ENCODE measurements at places on chromosomes 6 and 20.

GRCh38 chr20:61587036-61587435 lies 335.0 kb downstream of the CDH4 start:
- DNase-seq, result no peak

DNA sequence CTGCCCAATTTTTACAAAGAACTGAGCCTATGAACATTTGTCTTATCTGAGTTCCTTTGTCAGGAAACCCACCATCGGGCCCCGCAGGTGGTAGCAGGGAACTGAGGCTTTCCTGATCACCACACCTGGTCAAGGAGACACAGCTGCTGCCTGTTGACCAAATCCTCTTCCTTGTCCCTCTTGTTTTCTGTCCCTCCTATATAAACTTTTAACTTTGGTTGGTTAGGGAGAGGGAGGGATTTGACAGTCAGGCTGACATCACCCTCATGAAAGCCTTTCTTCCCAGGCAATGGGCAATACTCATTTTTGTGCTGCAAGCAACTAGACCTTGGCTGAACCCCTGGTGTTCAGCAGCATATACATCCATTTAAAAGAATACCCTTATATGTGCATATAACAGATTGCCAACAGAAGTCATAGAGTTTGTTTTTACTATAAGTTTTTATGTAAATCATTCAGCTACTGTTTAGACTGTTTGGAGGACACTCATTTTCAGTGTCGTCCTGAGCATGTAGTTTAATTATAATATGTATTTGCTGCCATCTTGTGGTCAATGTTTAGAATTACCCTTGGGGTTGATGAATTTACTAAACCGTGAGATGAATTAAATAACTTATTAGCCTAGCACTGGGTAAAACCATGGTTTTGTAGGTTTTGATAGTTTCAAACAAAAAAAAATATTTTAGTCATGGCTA lies 17.0 kb downstream of the CRISP1 start:
- peak; percentile 36 for DNase-seq

DNA sequence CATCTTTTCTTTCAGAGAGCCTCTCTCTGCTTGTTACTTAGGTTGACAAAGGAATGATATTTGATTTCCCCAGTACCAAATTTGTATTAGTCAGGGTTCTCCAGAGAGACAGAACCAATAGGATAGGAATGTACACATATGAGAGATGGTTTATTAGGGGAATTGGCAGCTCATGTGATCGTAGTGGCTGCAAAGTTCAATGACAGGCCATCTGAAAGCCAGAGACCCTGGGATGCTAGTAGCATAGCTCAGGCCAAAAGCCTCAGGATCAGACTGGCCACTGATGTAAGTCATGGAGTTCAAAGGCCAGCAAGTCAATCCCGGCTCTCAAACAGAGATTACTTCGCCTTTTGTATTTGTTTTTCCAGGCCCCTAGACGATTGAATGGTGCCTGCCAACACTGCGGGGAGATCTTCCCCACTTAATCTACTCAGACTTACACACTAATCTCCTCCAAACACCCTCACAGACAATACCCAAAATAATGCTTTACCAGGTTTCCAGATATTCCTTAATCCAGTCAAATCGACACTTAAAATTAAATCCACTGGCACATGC lies 215.5 kb downstream of the ALDH8A1 start:
- no peak for DNase-seq

DNA sequence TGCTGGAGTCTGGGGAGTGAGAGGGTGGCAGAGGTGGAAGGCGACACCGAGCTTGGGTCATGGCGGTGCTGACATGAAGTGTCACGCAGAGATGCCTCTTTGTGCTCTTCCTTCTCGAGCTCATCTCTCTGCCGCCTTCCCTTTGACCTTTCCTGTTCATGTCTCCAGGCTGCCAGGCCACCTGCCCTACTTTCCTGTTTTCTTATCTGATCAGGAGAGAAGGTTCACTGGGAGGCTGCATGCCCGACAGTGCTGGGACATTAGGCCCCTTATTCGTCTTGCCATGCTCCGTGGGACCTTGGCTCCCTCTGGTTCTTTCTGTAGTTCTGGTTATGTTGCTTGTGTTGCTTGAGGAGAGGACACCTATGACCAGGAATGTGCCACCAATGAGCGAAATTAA lies 33.2 kb downstream of the CST8 start:
- no peak for DNase-seq

DNA sequence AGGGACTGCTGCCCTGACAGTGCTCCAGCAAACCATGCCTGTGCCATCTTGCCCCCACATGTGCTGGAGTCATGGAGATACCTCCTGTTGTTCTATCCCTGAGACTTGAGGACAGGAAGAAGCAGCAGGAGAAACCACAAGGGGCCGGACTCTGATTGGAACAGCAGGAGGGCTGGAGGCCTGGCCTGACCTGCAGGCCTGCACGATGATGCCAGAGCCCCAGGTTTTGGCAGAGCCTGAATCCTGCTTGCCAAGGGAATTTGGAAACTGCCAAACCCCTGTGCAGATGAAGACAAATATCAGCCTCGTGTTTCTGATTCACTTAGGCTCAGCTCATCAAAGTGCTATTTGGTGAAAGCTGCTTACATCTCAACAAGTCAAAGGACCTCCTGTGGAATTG lies 177.6 kb downstream of the MAFB start:
- DNase-seq, result no peak

DNA sequence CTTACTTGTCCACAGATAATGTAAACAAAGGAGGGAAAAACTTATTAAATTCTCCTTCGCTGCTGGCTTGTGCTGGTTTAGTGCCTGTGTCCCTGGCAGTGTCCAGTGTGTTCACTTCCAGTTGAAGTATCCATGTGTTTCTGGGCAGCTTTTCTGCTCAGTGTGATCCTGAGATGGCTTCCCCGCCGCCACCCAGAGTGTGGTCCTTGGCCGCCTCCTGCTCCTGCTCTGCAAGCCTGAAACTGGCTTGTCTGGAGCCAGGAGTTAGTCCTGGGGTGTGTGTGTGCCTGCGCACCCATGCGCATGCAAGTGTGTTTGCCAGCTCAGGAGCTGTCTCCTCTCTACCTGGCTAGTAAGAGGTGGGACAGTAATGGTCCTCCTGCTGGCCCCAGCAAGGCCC lies 7.2 kb downstream of the BTBD3 start:
- no peak for DNase-seq

DNA sequence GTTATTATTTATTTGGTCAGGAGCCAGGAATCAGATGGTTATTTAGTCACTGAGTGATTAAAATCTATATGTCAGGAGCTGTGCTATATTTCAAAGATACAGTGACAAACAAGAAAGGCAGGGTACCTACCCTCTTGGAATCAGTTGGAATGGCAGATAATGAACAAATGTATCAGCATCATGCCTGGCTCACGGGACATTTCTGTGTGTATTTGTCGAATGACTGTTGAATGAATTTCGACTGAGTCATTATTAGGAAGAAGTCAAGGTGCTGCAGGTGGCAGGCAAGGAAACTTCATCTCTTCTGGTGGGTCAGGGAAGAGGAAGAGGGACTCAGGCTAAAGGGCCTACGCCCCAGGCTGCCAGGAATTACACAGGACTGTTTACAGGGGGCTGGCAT lies 13.6 kb downstream of the PKIG start:
- no peak for DNase-seq

DNA sequence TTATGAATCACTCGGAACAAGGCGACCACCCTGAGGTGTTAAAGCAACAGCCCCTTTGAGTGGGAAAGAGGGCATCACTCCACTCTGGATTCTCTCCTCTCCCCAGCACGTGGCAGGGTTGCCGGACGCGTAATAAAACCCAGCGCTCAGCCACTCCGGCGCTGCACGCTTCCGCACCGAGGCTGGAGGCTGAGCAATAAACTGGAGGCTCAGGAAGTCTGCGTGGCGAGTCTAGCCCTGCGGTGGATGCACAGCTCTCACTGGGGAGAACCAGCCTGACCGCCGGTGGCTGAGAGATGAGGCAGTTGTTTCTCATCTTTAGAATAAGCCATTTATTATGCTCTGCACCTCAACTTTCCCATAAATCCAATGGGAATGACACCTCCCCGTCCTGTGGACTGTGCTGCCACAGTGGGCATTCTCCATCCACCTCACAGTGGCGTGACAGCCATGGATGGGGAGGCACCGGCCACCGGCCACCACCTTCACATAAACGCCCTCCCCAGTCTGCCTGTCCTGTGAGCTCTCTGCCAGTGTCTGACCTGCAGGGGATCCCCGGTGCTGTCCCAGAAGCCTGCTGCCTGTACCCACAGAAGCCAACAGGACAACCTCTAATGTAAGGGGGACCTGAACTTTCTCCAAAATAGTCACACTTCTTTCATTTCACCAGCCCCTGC lies 64.2 kb upstream of the GGTLC1 start:
- DNase-seq, result no peak

- no peak for DNase-seq
Measured at GRCh38 chr6:82681119-82681714, 317.6 kb downstream of the TPBG start.

- DNase-seq, result no peak
Measured at GRCh38 chr6:1970151-1970561, 275.2 kb downstream of the GMDS start.

DNA sequence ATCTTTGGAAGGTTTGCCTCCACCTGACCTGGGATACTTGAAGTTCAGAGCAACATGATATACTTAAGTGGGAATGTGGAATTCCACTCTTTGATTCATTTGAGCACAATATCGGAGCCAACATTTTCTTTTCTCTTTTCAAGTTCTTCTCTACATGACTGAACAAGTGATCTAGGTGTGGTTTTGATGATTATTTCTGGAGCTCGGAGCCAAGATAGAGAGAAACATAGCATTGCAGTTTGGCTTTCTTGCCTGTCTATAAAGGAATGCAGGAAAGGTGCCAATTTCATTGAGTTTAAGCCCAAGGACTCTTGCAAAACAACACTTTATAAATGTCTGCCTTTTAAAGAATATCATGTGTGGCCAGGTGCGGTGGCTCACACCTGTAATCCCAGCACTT lies 124.2 kb upstream of the FAM83B start:
- no peak for DNase-seq

- no peak for DNase-seq
Measured at GRCh38 chr6:146265056-146265455, 236.2 kb downstream of the GRM1 start.

DNA sequence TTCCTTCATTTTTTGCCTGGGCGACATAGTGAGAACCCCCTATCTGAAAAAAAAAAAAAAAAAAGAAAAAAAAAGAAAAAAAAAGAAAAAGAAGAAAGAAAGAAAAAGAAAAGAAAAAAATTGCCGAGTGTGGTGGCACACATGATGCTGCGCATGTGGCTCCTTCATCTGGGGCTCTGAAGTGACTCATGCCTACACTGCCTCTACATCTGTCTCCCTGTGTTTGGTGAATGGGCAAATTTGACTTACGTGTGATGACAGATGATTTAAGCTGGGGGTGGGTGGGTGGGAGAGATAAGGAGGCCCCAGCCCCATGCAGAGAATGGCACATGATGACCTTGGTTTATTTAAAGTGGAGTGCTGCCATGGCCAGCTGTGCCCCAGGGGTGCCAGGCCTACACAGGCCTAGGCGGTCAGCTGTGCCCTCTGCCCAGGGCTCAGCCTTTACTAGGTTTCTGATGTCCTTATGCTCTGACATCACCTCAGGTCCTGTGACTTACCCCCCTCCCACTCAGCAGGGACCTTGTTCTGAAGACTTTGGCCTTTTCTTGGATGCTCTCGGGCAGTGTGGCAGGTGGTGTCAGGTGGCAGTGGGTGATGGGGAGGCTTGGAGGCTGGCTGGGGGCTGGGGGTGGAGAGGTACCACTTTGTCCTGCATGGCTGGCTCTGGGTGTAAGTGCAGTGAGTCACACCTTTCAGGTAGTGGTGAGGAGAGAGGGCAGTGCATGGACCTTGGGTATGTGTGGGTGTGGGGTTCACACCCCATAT lies 41.1 kb downstream of the VEGFA start:
- DNase-seq, result no peak

- DNase-seq, result peak; percentile 17
Measured at GRCh38 chr6:136526196-136526930, 23.9 kb downstream of the MAP7 start.

- peak; percentile 41 for DNase-seq
Measured at GRCh38 chr6:293193-294174, 1.2 kb downstream of the DUSP22 start.

DNA sequence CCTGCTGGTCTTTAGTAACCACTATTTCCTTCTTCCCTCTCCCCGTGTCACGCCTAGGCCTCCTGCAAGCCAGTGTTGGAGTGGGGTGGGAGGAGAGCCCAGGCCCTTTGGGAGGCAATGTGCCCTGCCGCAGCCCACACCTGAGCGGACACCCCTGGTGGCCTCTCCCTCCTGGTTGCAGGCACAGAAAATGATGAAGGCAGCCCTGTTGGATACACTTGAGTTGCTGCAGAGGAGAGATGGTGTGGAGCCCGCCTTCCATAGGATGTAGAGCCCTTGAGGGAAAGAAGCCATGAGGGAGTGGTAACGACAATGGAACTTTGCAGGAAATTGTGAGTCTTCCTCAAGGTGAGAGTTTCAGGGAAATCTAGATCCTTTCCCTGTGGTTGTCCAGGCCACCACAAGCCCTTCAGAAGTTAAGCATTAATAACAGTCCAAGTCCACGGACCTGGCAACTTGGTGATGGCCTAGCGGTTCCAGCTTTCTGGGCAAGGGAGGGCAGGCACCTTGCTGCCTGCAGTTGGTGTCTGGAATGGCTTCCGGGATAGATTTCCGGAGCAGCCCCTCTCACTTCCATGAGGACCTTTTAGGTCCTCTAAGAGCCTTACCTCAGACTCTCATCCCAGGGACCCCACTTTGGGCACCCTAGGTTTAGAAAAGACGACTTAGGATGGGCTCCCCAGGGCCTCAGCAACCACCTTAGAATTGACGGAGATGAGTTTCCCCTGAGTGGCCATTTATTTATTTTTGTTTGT lies 67.3 kb upstream of the NXT1 start:
- DNase-seq, result no peak

DNA sequence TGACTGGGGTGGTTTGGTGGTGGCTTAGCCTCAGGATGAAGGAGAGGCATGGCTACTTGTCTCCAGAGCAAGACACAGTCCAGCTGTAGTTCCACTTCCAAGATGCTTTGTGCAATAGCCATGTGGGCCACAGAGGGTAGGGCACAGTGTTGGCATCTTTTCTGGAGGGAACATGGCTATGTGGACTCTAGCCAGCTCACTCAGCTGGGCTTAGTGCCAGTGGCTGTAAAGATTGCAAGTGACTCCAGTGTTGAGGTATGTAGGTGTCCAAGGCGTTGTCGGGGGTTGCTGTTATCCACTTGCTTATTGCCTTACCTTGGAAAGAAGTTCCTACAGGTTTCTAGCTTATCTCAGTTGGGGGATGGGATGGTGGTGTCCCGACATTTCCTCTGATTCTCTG lies 233.4 kb downstream of the CD109 start:
- no peak for DNase-seq

All from CD4-positive, alpha-beta T cell treated with Interferon alpha-2 for 1 hour (primary cell).